Fibroblast of skin of abdomen (primary cell): ENCODE measurements at places on chromosomes 3 and 15.
A peak's percentile ranks its signal among the peaks of the same experiment; 100 is the strongest.

DNA sequence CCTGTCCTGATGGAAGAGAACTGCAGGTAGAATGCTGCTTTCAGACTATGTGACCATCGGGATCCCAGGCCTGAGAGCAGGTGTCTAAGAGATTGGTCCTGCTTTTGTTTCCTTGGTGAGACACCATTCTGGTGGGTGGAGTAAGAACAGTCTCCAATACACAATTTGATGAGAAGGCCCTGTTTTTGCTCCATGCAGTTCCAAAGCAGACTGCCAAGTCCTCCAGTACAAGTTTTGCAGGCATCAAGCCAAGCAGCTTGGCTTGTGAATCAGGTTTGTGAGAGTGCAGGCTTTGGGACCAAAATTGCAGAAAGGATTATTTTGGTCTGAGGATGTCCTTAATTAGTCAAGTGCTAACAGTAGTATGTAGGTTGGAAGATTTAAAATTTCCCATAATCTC, 381.6 kb downstream of the FOXP1 start:
- peak; percentile 66 for DNase-seq

GRCh38 chr3:154517404-154517803, 87.4 kb upstream of the GPR149 start:
- DNase-seq, result no peak

DNA sequence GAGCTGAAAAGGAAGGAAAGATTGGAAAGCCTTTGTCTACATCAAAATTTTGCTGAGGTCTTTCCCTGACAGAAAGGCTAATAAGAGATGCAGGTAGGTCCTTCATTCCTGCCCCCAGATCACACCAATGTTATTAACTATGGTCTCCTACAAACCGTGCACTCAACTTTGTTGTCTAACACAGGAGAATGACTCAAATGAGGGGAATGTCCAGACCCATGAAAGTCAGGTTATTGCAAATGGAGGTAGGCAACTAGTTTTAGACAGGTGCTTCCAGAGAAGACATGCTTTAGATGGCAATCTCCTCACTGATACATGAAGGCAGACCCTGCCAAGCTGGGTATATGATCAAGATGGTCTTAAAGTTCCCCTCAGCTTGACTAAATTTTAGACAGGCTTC, 51.0 kb downstream of the NFKBIZ start:
- no peak for DNase-seq

GRCh38 chr3:59608356-59608755, 558.5 kb upstream of the CFAP20DC start:
- no peak for DNase-seq
